Neural progenitor cell (in vitro differentiated cells): ENCODE measurements at places on chromosomes 16 and 17. TPM values are rescaled to one million over a fixed set of nuclear protein-coding genes. Genes with fewer than 3 reads are reported as not detected.

DNA sequence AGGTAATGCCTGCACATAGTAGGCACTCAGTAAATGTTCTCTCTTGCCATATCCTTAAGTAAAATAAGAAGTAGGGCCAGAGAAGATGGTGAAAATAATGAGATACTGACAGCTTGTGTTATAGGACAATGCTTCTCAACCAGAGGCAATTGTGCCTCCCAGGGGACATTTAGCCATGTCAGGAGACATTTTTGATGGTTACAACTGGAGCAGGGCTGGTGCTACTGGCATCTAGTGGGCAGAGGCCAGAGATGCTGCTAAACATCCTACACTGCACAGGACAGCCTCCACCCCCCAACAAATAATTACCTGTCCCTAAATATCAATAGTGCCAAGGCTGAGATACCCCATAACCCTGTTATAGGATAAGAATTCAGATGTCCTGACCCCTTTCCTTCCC, 1.7 kb downstream of the RAD51D start:
- no peak for DNase-seq
- H3K4me3 ChIP-seq, result no peak overlapping the region
- no peaks in the 10 kb centered on the region for H3K36me3 ChIP-seq
- H3K4me1 ChIP-seq, result no peaks in the 10 kb centered on the region

GRCh38 chr17:57707892-57708291, 37.2 kb downstream of the CCDC182 start:
- H3K27ac ChIP-seq, result no peak overlapping the region
- H3K27me3 ChIP-seq, result peaks cover 21% of the 10 kb centered on the region
- H3K4me3 ChIP-seq, result peak overlapping the region; percentile 31
- peak; percentile 71 for DNase-seq
- H3K36me3 ChIP-seq, result no peaks in the 10 kb centered on the region
- H3K4me1 ChIP-seq, result peaks cover 15% of the 10 kb centered on the region

DNA sequence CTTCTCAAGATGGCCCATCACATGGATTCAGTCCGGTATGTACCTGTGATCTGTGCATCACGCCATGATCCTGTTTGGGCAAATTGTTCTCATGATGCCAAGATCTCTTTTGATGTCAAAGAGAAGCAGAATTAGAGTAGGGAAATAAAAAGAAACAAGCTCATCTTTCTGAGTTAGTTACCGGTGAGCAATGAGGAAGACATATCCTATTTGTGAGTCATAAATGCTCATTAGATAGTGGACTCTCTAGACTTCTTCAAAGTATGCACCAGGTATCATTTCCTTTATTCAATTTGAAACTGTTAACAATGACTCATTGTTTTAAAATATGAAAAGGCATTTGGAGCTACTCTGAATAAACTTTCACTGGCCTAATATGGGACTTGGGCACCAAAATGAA, 8.0 kb upstream of the KRTAP4-12 start:
- no peaks in the 10 kb centered on the region for H3K27me3 ChIP-seq
- H3K36me3 ChIP-seq, result no peaks in the 10 kb centered on the region
- H3K4me3 ChIP-seq, result no peak overlapping the region
- DNase-seq, result no peak
- no peaks in the 10 kb centered on the region for H3K4me1 ChIP-seq

- no peaks in the 10 kb centered on the region for H3K36me3 ChIP-seq
- peak; percentile 42 for DNase-seq
- H3K4me1 ChIP-seq, result no peaks in the 10 kb centered on the region
- no peaks in the 10 kb centered on the region for H3K27me3 ChIP-seq
Measured at GRCh38 chr16:53356478-53357207, 77.6 kb upstream of the RBL2 start.

DNA sequence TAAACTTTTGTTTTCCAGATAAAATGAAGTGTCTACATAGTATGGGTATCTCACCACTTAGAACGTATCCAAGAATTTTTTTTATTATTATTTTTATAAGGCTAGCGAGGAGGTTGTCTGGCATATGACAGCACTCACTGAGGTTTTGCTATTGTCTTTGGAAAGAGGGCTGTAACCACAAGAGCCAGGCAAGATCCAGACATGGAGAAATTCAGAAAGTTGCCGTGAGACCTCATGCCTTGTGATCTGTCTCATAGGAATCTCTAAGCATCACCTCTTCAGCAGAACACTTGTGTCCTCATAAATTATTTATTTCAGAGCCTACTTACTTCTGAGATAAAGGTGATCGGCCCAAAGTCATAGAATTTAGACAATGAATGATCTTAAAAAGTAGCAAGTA, 410.8 kb downstream of the CDH11 start:
- H3K36me3 ChIP-seq, result no peaks in the 10 kb centered on the region
- no peak for DNase-seq
- H3K4me1 ChIP-seq, result no peaks in the 10 kb centered on the region
- no peaks in the 10 kb centered on the region for H3K27me3 ChIP-seq
- H3K4me3 ChIP-seq, result no peak overlapping the region

DNA sequence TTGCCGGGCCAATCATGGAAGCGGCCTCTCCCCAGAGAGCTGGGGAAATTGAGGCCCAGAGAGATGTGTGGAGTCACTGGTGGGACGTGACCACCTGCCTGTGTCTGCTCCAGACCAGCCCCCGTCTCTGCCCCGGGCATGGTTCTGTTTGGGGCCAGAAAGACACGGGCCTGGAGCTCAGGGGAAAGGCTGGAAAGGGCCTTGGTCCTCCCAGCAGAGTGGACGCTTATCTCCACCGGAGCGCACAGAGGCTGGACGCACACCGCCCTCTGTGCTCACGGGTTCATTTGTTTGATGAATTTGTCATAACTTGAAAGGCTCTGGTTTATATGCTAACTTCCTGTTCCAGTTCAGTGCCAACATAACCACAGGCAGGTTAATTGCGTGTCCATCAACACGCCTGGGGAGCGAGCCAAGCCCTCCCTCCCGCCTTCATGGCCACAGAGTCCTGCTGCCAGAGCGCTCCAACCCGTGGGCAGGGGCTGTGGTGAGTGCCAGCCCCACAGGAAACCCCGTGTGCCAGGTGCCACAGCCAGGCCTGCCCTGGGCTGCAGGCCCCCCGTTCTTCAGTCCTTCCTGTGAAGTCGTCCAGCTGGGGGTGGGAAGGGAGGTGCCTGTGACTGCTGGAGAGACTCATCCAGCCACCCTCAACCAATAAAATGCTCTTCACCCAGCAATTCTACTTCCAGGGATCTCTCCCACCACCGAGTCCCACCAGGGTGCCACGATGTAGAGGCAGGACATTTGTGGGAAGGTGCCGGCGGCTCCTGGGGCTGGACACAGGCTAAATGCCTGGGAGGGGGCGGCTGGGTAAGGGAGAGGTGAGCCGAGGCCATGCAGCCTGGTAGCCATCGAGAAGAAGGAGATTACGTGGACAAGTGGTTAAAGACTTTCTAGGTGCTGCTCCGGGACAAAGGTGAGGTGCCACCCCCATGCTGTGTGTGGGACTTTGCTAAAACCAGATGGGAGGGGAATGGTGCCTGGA, 29.4 kb upstream of the BAHCC1 start:
- peaks cover 14% of the 10 kb centered on the region for H3K4me1 ChIP-seq
- peaks cover 51% of the 10 kb centered on the region for H3K27me3 ChIP-seq
- H3K27ac ChIP-seq, result no peak overlapping the region
- H3K36me3 ChIP-seq, result no peaks in the 10 kb centered on the region
- peak overlapping the region; percentile 44 for H3K4me3 ChIP-seq

DNA sequence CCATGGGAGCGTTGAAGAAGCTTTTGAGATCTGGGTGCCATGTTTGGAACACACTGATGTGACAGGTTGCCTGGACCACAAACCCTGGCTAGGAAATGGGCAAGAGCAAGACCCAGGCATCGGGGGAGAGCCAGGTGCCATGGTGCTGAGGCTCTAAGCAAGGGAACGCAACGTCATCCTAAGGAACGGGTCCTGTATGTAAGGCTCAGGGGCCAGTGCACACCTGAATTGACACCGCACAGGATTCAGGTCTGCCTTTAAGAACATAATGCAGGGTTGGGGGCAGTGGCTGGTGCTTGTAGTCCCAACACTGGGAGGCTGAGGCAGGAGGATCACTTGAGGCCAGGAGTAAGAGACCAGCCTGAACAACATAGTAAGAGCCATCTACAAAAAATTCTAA, 10.8 kb downstream of the PSMD7 start:
- H3K4me3 ChIP-seq, result no peak overlapping the region
- H3K27ac ChIP-seq, result no peak overlapping the region
- no peaks in the 10 kb centered on the region for H3K27me3 ChIP-seq
- no peak for DNase-seq
- H3K4me1 ChIP-seq, result no peaks in the 10 kb centered on the region
- peaks cover 14% of the 10 kb centered on the region for H3K36me3 ChIP-seq

DNA sequence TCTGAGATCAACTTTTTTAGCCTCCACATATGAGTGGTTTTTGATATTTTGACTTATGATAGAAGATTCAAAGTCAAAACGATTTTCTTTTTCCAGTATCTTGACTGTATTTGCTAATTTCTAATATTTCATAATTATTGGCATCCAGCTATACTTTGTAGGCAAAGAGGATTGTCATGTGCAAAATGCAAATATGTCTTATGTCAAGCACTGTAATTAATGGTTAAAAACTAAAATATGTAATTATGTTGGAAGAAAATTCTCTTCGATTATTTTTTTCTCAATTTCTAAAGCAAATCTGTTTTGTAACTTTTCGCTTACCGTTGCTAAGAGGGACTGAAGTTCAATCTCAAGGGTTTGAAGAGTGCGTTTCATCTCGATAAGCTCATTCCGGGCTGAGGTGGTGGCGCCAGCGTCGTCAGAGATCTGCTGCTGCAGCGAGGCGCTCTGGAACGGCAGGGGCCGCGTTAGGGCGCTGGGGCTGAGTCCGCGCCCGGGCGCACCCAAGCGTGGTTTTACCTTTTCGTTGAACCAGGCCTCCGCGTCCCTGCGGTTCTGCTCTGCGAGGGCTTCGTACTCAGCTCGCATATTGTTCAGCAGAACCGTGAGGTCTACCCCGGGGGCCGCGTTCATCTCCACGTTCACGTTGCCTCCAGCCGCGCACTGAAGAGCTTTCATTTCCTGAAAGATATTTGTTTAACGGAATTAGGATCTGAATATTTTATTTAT, 3.0 kb downstream of the KRT27 start:
- H3K36me3 ChIP-seq, result no peaks in the 10 kb centered on the region
- no peak for DNase-seq
- H3K4me3 ChIP-seq, result no peak overlapping the region
- H3K27me3 ChIP-seq, result peaks cover 21% of the 10 kb centered on the region
- no peak overlapping the region for H3K27ac ChIP-seq

DNA sequence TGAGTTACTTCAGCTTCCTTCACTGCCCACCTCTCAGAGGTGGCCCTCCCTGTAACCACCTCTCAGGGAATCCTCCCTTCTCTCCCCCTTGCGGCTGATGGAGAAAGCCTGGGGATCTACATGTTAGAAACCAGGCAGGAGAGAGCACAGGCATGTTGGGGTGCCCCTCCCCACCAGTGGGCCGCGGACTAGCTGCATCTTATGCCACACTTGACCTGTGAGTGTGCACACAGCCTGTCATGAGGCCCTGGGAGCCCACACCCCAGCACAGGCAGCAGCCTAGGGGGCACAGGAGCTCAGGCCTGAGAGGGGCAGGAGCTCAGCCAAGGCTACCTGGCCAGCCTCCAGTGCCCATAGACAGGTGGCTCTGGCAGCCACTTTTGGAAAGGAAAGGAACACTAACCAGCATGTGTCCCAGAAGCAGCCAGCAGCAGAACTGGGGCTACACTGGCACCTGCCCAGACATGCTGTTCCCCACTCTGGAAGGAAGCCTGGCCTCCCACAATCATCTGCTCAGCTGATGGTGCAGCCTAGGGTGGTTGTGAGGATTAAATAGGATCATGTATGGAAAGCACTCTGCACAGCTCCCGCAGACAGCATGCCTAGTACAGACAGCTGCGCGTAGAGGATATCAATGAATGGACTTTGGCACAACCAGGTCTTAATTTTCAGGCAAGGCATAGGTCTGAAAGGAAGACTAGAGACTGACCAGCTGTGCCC, 60.5 kb downstream of the TMEM132E start:
- no peaks in the 10 kb centered on the region for H3K36me3 ChIP-seq
- H3K4me3 ChIP-seq, result no peak overlapping the region
- DNase-seq, result no peak
- H3K27ac ChIP-seq, result no peak overlapping the region
- no peaks in the 10 kb centered on the region for H3K4me1 ChIP-seq

- H3K4me1 ChIP-seq, result peaks cover 11% of the 10 kb centered on the region
- peak overlapping the region; percentile 85 for H3K4me3 ChIP-seq
- H3K27ac ChIP-seq, result no peak overlapping the region
- no peaks in the 10 kb centered on the region for H3K36me3 ChIP-seq
- H3K27me3 ChIP-seq, result peaks cover 12% of the 10 kb centered on the region
Measured at GRCh38 chr17:63698381-63698885, 1.5 kb downstream of the LIMD2 start.

GRCh38 chr16:8905168-8905762, 23.1 kb downstream of the LITAFD start:
- DNase-seq, result peak; percentile 50
- no peaks in the 10 kb centered on the region for H3K27me3 ChIP-seq
- peaks cover 20% of the 10 kb centered on the region for H3K36me3 ChIP-seq

GRCh38 chr16:58963479-58963878, 229.4 kb upstream of the GOT2 start:
- H3K36me3 ChIP-seq, result no peaks in the 10 kb centered on the region
- DNase-seq, result no peak
- H3K27ac ChIP-seq, result no peak overlapping the region
- H3K27me3 ChIP-seq, result no peaks in the 10 kb centered on the region

DNA sequence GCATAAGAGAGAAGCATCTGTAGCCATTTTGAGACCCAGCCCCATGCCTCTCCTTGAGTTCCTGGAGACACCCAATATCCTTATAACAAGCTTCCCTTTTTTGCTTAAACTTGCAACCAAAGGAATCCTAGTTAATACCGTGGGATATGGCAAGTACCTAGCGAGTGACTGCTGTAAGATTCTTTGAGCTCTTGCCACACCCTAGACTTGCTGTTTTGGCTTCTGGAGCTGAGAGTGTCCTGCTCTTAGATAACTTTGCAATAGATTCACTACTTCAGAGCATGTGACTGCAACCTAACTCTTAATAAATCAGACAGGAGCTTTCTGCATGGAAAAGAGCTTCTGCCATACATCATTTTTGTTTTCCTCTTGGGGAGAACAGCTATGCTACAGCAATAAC, 58.3 kb downstream of the AKAP1 start:
- peaks cover 27% of the 10 kb centered on the region for H3K4me1 ChIP-seq
- no peak for DNase-seq
- no peaks in the 10 kb centered on the region for H3K36me3 ChIP-seq
- no peak overlapping the region for H3K4me3 ChIP-seq

DNA sequence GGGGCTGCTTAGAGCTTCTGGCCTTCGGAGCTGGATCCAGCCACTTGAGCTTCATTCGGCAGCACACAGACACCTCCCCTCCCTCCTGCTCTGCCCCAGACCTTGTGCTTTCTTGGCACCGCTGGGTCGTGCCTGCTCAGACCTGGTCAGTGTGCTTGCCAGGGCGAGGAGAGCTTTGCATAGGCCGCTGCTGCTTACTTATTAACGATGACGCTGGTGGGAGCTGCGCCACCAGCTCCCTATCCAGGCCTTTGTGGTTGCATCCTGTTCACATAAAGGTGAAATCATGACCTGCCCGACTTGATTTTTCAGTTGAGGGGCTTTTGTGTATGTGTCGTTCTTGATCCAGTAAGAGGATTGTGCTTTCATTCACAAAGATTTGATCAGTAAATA, 101.1 kb downstream of the MSI2 start:
- H3K4me3 ChIP-seq, result no peak overlapping the region
- peak overlapping the region; percentile 93 for H3K27ac ChIP-seq
- DNase-seq, result no peak
- no peaks in the 10 kb centered on the region for H3K27me3 ChIP-seq
- no peaks in the 10 kb centered on the region for H3K36me3 ChIP-seq

The C16orf74 gene
- total RNA-seq, result 1.1 TPM in 1 of 2 replicates, not detected in the other

The SDR42E1 gene
- total RNA-seq, result 0.12 and 0.37 TPM in 2 replicates

The PRR35 gene
- not detected in 2 replicates for total RNA-seq

The NGFR gene
- total RNA-seq, result 6.6 and 18.4 TPM in 2 replicates

The SLC16A6 gene
- total RNA-seq, result 0.09 and 0.19 TPM in 2 replicates

The MC1R gene
- total RNA-seq, result 1.7 and 5.5 TPM in 2 replicates

The CCL7 gene
- total RNA-seq, result not detected in 2 replicates
